Activated effector memory CD4-positive, alpha-beta T cell treated with anti-CD3 and anti-CD28 coated beads, Interleukin-2, amount 50 U/mL, for 16 hours (primary cell): ENCODE measurements at places on chromosomes 7 and 10.

DNA sequence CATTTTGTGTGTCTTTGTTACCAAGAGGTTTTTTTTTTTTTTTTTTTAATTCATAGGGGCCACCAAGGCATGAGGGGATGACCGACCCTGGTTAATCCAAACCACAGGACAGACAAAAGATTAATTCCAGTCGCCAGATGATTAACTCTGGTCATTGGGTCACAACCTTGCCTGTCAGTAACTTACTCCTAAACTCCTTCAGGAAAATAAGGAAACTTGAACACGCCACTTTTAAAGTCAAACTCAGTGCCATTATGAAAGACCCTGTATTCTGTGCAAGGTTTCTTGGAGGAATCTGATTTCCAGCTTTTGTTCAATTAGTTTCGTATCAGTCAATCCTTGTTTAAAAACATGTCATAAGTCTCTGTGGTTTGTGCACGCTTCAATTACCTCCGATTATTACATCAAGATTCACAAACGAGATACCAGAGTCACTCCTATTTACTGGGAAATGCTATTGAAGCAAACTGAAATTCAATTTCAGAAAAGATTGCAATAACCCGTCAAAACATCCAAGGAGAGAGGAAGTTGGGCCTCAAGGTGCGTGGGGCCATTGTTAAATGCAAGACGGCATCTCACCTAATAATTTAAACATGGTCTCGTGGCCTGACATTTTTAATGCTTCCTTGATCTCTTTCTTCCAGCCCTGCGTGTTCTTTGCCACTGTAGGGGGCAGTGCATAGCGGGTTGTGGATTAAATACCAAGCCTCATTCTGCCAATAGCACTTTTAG lies 44.0 kb downstream of the NRP1 start:
- no peak for DNase-seq

GRCh38 chr10:125514206-125515162 lies 168.5 kb downstream of the TEX36 start:
- DNase-seq = no peak

DNA sequence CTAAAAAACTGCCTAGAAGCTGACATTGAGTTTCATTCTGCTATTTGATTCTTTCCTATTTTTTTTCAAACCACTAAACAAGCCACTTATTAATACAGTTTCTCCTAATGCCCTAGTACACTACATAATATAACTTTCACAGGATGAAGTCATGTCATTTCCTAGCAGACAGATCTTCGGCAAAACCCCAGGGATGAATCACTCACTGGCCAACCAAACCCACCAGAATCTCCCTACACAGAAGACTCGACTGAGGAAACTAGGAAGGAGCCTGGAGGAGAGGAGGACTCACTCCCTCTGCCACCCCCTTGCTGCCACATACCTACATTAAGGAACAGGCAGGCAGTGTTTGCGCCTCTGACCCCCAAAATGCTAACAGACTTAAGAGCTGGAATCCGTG lies 33.4 kb downstream of the XPNPEP1 start:
- no peak for DNase-seq

- peak; percentile 86 for DNase-seq
Observed at GRCh38 chr10:75187961-75188426, 22.6 kb upstream of the VDAC2 start.
